ENCODE measurements at places on chromosomes 16 and 17.

- no peak for DNase-seq
Measured at GRCh38 chr16:58306327-58306726, 11.5 kb upstream of the PRSS54 start.

DNA sequence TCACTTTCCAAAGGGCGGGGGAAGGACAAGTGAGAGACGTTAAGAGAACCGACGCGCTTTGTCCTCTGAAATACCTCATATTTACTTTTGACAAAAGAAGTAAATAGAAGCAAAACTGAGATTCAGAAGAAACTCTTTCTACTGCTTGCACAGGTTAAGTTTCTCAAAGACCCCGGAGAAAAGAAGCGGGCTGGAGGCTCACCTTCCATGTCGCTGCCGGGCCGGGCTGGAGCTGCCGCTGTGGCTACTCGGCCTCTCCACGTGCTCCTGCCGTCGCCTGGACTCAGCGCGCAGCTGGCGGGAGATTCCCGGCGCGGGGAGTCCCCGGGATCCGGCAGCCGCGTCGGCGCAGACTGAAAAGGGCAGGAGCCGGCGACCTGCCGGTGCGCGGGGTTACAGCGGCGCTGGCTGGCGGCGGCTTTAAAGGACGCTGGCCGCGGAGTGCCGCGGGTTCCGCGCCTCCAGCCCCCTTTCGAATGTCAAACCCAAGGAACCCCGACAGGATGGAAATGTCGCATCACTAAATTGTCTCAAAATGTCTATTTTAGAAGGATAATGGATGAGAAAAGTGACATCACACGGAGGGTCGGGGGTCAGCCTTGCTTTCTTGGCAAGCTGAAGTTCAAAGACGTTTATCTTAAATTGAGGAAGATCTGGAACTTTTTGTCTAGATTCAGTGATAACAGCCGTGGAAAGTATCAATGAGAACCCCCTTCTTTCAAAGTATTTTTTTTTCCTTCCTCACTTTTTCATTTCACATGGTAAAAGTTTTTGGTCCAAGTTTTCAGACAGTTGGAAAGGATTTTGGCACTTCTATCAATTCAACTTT lies at the start of gene IKZF3:
Gene IKZF3 (minus strand): TSS at position 395 of the 829 bp plus-strand sequence. CDS start 186 bp downstream, at position 209.
- DNase-seq = no peak

GRCh38 chr17:37068266-37068665 lies 119.5 kb downstream of the AATF start:
- no peak for DNase-seq

DNA sequence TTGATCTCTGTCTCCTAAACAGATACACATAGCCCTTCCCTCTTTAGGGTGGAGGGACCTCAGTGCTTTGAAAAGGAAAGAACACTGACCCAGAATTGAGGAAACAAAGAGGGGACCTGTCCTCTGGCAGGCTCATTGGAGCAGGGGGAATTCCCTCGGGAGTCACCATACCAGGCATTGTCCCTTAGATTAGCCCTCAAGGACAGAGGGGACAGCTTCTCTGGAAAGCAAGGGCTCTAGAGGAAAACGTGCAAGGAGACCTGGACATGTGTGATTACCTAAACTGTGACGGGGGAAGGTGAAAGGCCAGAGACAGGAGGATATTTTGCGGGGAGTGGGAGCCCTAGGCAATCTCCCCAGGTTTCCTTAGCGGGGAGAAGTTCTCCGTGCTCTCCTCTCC lies 7.6 kb upstream of the FZD2 start:
- DNase-seq = no peak

DNA sequence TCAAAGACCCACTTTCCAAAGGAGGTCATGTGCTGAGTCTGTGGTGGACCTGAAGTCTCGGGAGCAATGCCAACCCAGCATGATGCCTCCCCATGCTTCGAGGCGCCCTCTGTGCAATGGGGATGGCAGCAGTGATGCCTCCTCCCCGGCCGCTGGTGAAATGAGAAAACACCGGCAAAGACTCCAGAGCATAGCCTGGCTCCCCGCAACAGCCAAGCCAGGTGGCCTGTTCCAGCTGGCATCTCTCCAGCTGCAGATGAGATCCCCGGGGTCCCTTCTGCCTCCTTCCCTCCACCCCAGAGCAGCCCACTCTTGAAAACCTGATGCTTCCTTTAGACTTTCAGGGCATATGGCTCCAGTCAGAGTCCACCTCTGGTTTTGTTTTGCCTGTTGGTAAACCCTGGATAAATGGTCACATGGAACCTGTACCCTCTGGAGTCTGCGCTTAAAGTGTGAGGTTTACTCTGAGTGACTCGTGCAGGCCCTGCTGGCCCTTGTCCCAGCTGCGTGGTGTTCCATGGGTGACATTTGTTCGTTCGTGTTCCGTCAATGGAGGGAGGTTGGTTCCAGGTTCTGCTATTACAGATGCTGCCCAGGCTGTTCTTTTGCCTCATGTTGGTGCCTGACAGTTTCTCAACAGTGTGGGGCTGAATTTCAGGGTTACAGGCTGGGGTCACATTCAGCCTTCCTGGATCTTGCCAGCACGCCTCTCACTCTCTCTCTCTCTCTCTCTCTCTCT lies 181.8 kb upstream of the CIBAR2 start:
- DNase-seq = no peak

GRCh38 chr16:82419332-82419731 lies 207.4 kb upstream of the CDH13 start:
- DNase-seq = no peak

- no peak for DNase-seq
Measured at GRCh38 chr17:4744999-4745969, 5.6 kb upstream of the CXCL16 start.

- no peak for DNase-seq
Measured at GRCh38 chr16:50573947-50574744, 25.9 kb downstream of the NKD1 start.

DNA sequence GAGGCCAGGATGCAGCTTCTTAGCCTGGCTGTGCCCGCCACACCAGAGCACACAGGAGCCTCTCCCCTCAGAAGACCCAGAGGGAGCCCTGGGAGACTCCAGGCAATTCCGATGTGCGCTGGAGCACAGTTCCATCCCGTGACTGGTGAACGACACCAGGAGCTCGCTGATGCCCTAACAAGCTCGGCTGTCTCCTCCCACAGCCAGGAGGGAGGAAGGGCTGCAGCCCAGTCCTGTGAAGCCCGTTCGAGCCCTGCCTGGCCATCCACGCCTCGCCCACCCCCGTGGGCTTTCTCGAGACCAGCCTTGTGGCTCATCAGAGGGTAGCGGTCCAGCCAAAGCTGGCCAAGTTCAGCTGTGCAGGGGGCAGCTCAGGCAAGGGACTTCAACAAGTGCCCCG lies 21.8 kb upstream of the RASD1 start:
- DNase-seq = no peak

- DNase-seq = no peak
Measured at GRCh38 chr16:78811247-78811646, 711.8 kb downstream of the WWOX start.

- DNase-seq = no peak
Measured at GRCh38 chr17:35283767-35284166, 40.9 kb downstream of the SLFN5 start.

- no peak for DNase-seq
Measured at GRCh38 chr17:4154201-4154600, 11.2 kb downstream of the CYB5D2 start.

DNA sequence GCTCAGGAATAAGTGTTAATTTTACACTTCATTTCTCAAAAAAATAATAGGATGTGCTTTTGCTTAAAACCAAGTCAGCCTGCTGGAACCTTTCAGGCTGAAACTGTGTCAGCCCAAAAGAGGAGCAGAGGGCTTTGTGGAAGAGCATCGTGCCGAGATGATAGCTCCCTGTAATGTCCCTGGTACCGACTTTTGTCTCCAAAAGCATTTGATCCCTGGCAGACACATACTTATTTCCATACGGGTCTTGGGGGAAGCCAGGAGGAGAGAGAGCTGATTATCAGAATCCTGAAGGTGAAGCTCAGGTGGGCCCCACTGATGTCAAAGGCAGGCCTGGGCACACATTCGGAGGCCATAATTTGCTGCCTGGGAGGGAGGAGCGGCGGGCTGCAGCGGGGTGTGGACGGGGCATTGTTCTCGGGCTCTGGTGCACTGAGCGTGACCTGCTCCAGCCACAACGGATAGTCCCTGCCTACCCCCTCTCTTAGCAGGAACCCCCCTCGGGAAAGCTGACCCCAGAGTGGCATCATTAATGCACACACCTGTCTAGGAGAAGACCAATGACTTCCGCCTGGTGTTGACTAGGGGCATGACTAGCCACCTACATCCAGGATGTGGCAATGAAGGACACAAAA lies 155.9 kb downstream of the C16orf78 start:
- DNase-seq = no peak

DNA sequence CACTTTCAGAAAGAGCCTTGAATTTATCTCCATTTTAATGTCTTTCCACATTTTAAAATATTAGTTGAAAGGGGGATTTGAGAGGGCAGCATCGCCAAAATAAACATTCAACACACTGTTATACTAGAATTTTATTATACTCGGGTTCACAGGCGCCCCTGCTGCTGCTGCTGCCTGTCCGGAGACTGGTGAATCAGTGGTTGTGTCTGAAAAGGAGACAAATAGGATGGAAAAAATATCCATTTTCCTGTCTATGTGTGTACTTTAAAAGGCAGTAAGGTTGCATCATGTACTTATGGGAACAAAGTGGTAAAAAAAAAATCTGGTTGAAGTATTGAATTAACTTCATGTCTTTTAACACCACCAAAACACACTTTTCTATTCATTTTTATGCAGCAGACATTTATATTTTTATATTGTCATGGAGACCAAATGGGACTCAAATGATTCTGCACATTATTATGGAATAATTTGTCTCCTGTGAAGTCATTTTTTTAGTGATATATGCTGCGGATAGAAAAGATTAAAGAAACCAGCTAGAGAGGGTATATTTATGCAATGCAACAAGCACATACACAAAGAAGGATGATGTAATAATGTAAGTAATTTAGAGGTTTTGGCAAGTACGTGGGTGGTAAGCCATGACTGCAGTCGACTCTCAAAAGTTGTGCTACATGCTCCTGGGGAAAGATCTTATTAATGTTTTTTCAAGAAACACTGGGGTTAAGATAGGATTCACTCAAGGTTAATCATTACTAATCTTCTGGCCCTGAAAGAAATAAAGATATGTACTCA lies 759.0 kb upstream of the SOX9 start:
- no peak for DNase-seq

- DNase-seq = no peak
Measured at GRCh38 chr16:1461146-1461545, 13.7 kb downstream of the CLCN7 start.

DNA sequence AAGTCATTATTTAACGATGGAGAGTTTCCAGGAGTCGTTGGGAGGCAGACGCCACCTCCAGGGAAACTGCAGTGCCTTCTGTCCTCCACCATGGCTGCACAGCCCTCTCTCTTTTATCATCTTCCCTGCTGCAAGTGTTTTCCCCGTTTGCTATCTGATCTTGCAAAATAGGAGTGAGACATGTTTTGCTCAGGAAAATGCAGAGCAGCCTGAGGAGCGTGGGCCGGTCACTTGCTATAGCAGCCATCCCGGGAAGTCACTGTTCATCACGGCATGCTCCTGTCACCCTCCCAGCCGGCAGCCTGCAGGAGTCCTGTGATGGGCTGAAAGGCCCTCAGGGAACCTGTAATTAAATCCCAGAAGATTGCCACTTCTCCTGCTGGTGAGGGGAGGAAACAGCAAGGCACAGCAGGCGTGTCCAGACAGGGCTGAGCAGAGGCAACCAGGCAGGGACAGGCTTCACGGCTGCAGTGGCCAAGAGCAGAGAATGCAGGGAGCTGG lies 143.1 kb downstream of the GSG1L start:
- DNase-seq = no peak

GRCh38 chr16:88690341-88691128 lies 4.2 kb upstream of the SNAI3 start:
- DNase-seq = no peak

DNA sequence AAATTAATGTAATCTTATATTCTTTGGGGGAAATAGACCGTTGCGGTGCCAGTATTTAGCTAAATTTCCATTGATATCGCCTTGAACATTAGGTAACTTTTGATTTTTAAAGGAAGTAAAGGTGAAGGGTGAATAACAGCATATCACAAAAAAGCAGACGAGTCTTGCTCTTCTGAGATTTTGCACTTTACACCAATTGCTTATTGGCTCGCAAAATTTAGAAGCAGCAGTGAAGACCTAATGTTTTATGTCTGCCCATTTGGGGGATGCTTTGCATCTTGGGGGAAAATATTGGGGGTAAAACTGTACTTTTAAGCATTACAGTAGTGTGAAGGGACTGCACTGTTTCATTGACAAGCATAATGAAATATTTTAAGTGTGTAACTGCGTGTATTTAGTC lies 934 bp downstream of the MAP2K6 start:
- DNase-seq = no peak

DNA sequence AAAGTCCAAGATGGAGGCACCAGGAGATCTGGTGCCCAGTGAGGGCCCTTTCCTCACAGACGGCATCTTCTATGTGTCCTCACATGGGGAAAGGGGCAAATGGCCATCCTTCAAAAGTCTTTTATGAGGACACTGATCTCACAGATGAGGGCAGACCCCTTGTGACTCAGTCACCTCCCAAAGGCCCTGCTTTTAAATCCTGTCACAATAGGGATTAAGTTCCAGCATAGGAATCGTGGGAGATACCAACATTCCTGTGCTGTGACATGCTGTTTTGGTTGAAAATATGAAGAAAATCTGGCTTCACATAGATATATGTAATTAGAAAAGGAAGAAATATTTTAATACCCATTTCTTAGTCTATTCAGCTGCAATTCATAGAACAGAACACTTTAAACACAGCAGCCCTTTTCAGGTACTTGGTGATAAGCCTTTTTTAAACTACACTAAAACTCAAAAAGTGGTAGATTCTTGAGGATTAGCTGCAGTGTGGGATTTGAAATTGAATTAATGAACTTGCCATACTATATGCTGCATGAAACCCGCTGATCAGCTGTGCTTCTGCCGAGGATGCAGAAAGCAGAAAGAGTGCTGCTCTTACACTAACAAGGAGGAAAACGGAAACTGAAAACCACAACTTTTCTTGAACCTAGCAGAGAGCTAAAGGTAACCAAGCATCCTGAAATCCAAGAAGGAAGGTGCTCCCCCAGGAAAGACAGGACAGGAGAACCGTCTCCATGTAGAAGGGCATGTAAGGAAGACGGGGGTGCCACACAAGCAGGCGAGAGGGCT lies 32.7 kb downstream of the VPS53 start:
- no peak for DNase-seq

GRCh38 chr17:82355770-82356427 lies 3.1 kb upstream of the TEX19 start:
- no peak for DNase-seq

- no peak for DNase-seq
Measured at GRCh38 chr16:87028481-87029320, 288.5 kb downstream of the C16orf95 start.

DNA sequence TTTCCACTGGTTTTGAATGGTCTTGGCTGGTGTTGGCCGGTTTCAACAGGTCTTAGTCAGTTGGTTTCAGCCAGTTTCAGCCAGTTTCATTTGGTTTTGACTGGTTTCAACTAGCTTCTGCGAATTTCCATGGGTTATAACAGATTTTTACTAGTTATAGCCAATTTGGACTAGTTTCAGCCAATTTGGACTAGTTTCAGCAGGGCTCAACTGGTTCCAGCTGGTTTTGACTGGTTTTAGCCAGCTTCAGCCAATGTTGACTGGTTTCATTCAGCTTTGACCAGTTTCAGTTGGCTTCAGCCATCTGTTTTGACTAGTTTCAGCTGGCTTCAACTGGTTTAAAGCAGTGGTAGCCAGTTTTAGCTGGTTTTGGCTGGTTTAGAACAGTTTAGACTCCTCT lies 432.6 kb downstream of the UTP18 start:
- no peak for DNase-seq

GRCh38 chr16:86215233-86215978 lies 294.9 kb upstream of the FOXF1 start:
- DNase-seq = no peak
